ENCODE measurements at places on chromosomes 5 and 9.

DNA sequence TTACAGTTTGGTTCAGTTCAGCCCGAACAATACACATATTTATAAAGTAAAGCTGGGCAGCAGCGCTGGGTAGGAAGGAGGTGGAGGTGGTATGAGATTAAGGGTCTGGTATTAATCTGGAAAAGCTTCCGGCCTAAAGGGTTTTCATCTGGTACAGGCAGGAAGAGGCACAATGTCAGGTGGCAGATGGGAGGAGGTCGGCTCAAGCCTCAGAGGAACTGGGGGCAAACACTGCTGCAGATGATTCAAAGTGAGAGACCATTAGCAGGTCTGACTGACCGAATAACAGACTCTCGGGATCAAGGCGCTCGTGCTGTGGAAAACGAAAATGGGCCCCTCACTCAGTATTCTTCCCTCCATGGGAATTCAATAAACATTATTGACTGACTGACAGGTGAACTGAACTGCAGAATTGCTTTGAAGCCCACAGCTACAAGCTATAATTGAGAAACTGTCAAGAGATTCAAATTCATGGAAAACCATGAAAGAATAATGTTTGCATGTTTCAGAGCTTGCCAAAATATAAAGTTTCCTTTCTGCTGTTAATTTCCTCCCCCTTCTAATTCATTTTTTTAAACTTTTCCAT, 75.3 kb downstream of the TMEM167A start:
- no peak for DNase-seq

GRCh38 chr9:123967323-123967722, 37.4 kb upstream of the DENND1A start:
- DNase-seq = no peak

GRCh38 chr9:15300218-15300617, 6.8 kb downstream of the TTC39B start:
- DNase-seq = no peak

DNA sequence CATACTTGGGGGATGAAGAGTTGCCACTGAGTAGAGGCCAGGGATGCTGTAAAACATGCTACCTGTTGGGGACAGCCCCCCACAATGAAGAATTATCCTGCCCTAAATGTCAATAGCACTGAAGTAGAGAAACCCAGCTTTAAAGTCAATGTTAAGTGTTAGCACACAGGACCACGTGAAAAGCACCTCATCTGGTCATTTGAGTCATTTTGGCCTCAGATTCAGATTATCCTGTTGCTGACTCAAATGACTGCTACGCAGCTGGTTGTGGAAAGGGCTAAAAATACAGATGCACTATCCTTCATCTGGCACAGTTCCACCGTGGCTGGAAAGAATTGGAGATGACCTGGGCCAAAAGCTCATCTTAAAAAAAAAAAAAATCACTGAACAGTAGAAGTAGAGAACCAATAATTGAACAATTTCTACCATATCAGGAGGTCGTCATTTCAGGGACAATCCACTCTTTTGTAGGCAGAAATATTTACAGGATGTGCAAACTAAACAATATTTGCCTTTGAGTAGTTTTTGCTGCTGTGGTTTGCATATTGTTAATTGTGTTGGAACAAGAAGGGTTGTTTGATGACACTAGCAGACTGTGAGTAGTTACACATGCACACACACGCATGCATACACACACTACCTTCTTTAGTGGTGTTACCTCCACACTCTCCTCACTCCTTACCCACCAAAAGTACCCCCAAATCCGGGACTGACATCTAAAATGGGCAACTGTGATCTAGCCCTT, 195.3 kb upstream of the KLF9 start:
- no peak for DNase-seq

DNA sequence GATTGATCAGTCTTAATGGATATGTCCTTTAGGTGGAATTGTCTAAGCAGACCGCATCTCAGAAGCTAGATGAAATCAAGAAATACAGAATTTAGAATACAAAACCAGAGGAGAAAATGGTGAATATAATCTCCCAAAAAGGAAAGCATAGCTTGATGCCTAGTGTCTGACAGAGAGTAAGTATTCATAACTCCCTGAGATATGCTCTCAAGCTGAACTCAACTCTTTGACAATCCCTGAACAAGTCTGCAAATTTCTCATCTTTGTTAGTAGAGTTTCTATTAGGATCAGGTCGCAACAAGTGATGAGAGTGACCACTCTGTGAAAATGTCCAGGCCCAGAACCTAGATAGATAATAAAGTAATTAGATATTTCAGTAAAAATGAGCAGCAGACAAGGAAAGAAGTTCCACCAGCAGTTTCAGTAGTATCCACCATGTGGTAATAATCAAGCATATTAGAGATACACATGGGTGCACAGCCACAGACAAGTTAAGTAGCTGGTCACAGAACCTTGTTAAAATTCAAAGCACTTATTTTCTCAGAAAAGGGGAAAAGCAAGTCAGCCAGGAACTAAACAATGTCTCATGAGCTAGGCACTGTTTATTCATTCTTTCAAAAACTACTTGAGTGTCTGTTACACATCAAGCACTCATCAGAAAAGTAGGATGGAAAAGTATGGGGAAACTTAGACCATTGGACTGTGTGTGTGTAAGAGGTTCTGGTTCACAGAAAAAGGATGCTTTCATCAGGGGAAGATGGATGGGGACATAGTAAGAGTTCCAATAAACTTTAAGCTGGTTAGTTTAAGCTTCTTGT, 481.5 kb upstream of the TUSC1 start:
- no peak for DNase-seq

DNA sequence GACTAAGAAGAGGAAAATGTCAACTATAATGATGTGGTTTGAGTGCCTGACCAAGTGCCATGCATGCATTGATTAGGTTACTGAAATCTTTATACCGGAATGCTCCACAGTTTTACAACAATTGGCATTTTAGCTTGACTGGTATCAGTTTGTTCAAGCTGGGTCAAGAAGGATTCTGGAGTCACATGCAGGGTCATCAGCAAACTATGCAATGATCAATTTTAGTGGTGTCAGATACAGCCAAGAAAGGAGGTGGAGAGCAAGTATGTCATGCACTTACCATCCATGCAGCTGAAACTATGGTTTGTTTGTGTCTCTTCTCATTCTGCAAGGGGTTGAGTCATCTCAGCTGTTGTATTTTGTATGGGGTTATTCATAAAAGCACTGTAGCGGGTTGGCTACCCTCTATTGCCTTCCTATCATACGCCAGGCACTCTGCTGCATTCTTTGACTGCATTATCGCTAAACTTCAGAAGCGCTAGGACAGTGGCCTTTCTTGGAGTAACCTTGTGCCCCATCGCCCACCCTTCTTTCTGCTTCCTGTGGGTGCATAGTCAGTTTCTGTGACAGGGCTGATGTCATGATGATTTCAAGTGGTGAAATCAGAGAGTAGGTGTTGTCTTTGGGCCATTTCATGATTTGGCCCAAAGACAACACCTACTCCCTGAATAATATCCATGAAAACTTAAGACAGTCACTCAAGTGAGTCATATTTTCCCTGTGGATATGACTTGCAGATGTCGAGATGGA, 145.4 kb downstream of the MTX3 start:
- DNase-seq = no peak

DNA sequence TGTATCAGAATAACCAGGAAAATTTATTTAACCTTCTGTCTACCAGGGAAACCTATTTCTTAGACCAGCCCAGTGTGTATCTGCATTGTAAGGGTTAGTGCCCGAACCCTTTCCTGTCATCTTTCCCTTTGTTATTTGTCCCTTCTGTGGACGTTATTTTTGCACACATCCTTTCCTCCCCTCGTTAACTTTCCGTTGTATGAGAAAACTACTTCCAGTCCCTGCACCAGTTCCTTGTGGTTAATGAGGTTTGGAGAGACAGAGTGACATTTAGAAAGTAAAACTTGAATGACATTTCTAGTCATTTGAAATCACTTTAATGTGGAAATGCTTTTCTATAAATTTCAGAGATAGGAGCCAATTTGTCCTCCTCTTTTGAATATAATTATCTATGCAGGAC, 4.3 kb upstream of the IFNB1 start:
- no peak for DNase-seq

GRCh38 chr5:59185757-59186385, 603.0 kb downstream of the RAB3C start:
- no peak for DNase-seq

DNA sequence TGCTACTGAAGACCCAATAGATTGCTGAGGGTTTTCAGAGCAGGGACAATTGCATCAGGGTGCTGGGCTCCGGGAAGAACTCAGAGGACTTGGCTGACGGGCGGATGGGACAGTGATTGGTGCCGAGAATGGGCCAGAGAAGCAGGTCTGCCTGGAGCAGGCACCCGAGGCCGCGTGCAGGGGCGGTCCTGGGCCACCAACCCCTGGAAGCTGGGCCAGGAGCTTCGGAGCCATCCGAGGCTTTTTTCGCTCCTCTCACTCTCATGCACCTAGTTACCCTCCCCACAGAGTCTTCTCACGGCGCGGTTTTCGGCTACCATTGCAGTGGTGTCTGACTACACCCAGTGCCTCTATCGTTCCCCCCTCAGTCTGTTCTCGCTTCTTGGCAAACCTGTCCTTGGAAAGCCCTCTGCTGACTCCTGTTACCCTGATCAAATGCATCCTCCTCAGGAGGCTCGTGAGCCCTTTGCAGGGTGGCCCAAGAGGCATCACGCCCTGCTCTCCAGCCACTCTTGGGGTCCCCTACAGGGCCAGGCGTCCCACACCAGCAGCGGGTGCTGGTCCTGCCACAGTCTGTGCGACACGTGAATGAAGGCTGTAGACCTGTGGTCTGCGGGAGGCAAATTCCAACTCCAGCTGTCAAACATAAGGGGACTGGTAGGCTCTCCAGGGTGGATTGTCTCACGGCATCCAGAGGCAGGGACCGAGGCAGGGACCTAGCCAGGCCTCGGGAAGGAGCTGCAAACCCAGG, 1.2 kb upstream of the CLPTM1L start:
- DNase-seq = no peak

GRCh38 chr9:129078691-129079503, 2.0 kb upstream of the DOLPP1 start:
- no peak for DNase-seq

DNA sequence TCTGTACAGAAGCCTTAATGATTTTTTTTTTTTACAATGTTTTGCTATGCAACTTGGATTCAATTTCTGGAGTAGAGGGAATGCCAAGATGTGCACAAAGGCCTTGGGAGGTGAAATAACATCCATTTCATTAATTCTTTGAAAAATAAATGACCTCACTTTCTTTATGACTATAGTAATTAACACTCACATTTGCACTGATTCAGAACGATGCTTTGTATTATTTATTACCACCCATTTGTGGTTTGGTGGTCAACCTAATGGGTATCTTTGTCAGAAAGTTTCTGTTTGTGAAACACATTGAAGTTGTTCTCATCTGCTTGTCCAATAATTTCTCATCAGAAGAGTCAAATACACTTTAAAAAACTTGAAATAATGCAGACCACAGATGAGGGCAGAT, 169.3 kb downstream of the NTRK2 start:
- no peak for DNase-seq

DNA sequence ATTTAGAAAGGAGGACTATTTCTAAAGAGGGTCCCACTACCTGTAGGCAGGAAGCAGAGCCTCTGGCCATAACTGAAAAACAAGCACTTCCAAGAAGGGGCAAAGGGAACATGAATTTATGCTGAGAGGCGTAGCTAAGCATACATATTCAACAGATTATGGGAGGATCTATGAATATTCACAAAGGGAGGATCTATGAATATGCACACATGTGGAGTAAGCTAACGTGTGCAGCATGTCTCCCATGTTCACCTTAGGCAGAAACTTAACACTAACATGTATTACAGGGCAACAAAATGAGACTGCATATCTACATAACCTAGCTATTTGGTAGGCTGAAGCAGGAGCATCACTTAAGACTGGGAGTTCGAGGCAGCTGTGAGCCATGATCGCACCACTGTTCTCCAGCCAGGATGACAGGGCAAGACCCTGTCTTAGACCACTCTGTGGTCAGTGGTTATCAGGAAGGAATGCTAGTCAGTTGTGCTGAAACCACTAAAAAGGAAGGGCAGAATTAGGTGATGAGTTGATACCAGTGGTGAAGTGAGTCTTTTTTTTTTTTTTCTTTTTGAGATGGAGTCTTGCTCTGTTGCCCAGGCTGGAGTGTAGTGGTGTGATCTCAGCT, 20.8 kb downstream of the FXN start:
- DNase-seq = no peak

Measured in CD4-positive, alpha-beta T cell treated with Interleukin-21 for 1 hour (primary cell).